ENCODE measurements at places on chromosomes 6 and 20.
A peak's percentile ranks its signal among the peaks of the same experiment; 100 is the strongest.

DNA sequence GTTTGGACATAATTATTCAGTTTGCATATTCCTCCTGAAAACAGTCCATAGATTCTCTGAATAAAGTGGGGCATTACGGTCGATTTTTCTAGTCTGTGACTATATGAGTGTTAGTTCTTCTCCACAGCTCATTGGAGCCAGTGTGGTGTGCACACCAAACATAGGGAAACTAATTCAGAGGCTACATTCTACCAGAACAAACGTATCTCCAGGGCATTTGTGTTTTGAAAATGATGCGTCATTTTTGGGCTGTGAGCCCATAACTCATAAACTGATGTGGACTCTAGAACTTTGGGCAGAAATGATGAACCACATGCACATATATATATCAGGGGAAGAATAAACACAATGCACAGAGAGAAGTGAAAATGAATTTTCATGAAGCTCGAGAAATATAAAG is 41.8 kb downstream of the C6orf58 start:
- DNase-seq = no peak

GRCh38 chr20:31833130-31833930 is 12.1 kb downstream of the FOXS1 start:
- no peak for DNase-seq

- DNase-seq = peak; percentile 34
Measured at GRCh38 chr20:235891-236290, 8.8 kb downstream of the DEFB129 start.

GRCh38 chr6:168956141-168956838 is 297.4 kb downstream of the THBS2 start:
- no peak for DNase-seq

DNA sequence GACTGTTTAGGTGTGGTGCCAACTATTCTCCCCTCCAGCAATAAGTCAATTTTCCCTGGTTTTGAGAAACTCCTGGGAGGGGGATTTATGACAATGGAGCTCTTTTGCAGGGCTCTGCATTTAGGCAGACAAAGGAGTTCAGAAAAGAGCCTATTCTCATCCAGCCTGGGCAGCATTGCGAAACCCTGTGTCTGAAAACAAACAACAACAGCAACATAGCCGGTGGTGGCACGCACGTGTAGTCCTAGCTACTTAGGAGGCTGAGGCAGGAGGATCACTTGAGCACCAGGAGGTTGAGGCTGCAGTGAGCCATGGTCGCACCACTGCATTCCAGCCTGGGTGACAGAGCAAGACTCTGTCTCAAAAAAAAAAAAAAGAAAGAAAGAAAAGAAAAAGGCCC is 6.4 kb downstream of the CLPS start:
- DNase-seq = no peak

- no peak for DNase-seq
Measured at GRCh38 chr6:137315081-137315480, 95.9 kb upstream of the IFNGR1 start.

DNA sequence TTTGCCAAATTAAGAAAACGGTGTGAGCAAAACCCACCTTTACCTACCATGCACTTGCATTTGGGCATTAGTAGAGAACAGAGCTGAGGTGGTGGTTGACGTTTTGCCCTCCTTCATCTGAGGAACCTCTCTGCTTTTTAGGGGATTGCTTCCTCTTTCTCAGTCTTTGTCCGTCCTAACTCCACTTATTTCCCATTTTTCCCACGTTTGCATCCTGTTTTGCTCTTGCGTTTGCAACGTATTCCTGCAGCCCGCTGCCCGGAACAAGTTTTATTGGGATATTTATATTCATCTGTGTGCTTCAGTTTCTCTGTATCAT is 374 bp upstream of the SERINC1 start:
- no peak for DNase-seq

- no peak for DNase-seq
Measured at GRCh38 chr20:38667417-38667956, 56.8 kb upstream of the SLC32A1 start.

- DNase-seq = peak; percentile 39
Measured at GRCh38 chr6:75563032-75563431, 38.6 kb upstream of the SENP6 start.

DNA sequence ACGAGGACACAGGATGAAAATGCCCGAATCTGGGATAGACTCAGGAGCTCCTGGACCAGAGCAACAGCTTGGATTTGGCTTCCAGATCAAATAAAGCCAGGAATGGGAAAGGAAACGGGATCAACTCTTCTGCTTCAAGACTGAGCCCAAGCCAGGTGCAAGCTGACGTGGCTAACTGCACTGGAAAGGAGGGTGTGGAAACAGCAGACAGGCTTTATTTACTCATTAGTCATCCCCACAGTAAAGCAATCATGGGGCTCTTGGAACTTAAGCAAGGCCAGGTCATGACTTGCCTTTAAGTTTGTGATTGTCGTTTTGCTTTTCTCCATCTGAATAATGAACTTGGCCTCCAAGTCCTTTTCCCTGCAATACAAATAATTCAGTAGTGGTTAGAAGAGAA is 45.2 kb downstream of the KIF16B start:
- peak; percentile 96 for DNase-seq

DNA sequence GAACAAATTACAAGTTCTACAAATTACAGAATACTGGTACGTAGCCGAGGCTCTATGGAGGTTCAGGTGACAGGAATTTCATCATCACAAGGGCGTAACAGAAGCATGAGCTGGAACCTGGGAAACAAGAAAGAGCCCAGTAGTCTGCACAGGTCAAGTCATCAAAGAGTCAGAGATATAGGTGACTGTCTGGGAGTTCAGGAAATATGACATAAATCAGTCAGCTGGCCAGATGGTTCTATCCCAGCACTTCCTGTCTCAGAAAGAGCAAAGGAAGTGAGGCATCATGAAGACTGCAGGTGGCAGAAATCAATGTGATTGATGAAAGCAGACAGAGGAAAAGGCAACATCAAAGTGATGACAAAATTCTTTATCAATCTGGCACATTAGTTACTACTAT is 23.3 kb downstream of the MYCT1 start:
- DNase-seq = peak; percentile 34

DNA sequence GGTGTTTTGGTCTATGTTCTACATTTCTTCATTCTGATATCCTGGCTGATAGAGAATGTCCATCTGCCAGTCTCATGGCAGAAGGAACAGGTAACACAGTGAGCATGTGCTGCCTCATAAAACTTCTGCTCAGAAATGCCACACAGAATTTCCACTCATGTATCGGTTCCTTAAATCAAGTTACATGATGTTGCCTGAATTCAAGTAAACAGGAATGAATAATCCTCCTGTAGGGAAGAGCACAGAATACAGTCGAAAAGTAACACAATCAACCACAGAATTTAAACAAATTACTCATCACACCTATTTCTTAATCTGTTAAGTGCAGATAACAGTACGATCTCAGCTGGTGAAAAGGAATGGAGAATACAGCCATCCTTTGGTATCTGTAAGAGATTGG is 74.7 kb downstream of the FAM217A start:
- peak; percentile 39 for DNase-seq

DNA sequence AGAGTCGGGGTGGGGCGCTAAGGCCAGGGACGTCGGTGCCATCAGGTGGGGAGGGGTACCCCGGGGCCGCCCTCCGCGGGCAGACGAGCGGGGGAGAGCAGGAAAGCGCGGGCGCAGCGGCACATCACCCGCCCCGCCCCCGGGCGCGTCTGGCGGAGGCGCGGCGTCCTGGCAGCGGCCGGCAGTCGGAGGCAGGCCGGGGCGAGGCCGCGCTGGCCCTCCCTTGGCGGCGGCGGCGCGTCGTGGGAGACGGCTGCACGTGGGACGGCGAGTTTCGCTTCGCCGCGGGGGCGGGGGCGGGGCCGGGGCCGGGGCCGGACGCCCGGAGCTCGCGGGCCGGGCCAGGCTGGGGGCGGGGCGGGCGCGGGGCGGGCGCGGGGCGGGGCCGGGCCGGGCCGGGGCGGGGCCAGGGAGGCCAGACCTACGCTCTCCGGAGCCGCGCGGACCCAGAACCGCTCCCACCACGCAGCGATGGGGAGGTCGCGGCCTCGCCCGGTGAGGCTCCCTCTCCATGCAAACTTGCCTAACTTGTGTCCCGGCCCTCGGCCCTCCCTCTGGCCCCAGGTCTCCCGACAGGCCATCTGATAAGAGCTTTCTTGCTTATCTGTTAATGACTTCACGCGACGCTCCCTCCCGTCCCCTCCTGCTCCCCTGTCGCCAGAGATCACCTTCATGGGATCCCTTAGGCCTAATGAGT is 12.5 kb downstream of the ITPR3 start:
- DNase-seq = peak; percentile 72

Measured in HCEC 1CT (cell line).